ENCODE measurements at places on chromosomes 7 and 10.

DNA sequence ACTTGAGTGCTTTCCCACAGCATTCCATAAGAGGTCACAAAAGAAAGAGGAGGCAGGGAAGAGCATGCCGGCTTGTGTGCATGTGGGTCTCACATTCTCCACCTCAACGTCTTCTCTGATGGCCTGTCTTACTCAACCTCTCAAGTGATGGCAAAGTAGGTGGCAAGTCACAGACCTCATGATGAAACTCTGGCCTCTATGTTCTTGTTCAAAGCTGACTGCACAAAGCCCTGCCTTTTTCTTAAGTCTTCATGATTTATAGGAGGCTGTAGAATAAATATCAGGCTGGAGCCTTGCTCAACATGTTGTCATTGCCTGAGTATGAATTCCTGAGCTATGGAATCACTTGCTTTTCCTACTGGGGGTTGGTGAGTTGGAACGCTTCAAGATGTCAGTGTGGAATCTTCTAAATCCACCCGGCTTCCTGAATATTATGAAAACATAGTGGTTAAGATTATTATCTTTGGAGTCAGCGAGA, 213.6 kb upstream of the INHBA start:
- H3K36me3 ChIP-seq = no peaks in the 10 kb centered on the region
- DNase-seq = no peak
- H3K4me1 ChIP-seq = peaks cover 76% of the 10 kb centered on the region
- peak overlapping the region; percentile 97 for H3K27ac ChIP-seq

DNA sequence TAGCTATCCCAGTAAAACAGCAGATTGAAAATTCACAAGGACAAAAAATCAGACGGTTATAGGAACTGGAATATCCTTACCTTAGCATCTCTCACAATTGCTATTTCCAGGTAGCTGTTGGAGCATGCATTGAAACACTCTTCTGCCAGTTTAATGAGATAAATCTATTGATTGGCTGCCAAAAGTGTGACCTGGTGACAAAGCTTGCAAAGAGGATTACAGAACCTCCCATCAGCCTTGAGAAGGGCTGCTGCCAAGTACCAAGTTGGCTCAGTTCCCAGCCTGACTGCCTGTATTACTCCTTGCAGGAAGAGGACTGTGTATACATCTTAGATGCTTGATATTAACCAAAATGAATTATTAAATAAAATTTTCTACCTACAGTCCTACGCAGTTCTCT, 5.1 kb downstream of the PRLHR start:
- DNase-seq = no peak
- H3K4me3 ChIP-seq = no peak overlapping the region
- no peaks in the 10 kb centered on the region for H3K36me3 ChIP-seq
- H3K4me1 ChIP-seq = peaks cover 3% of the 10 kb centered on the region

GRCh38 chr7:137484326-137484725, 140.8 kb upstream of the PTN start:
- H3K27ac ChIP-seq = no peak overlapping the region
- H3K27me3 ChIP-seq = no peaks in the 10 kb centered on the region
- DNase-seq = no peak
- no peak overlapping the region for H3K4me3 ChIP-seq

DNA sequence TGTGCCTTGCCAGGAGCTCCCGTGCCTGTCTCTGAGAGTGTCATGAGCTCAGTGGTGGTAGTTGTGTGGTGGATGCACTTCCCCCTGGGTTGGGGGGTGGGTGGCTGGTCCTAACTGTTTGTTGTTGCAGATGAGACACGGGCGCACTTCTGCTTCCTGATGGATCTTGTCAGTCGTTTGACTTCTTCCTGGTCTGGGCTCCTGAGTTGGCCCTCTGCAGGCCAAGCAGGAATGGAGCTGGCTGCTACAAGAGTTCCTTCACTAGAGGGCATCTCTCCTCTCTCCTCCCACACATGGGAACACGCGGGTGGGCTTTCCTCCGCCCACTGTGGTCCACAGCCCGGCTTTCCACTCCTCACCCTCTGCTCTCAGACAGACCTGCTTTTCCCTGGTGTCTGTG, 82.0 kb downstream of the BMS1 start:
- H3K36me3 ChIP-seq = no peaks in the 10 kb centered on the region
- peaks cover 45% of the 10 kb centered on the region for H3K27me3 ChIP-seq
- no peak overlapping the region for H3K27ac ChIP-seq
- H3K4me1 ChIP-seq = peaks cover 3% of the 10 kb centered on the region

DNA sequence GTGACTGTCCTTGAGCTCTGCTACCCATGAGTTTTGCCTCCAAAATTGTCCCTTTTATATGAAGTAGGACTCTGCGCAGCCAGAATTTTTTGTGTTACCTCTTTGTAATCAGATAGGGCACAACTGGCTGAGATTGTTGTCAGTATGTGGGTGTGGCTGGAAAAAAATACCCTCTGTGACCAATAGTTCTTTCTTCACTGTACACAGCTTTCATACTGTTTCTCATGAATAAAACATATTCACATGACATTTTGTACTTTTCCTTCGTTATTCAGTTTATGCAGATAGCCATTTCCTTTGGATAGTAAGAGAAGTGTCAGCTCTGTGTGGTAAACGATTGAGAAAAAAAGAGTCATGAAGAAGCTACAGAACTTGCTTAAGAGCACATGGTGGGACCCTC, 49.6 kb upstream of the WNT8B start:
- DNase-seq = no peak
- H3K27ac ChIP-seq = no peak overlapping the region
- peaks cover 12% of the 10 kb centered on the region for H3K27me3 ChIP-seq
- no peak overlapping the region for H3K4me3 ChIP-seq
- H3K36me3 ChIP-seq = no peaks in the 10 kb centered on the region

DNA sequence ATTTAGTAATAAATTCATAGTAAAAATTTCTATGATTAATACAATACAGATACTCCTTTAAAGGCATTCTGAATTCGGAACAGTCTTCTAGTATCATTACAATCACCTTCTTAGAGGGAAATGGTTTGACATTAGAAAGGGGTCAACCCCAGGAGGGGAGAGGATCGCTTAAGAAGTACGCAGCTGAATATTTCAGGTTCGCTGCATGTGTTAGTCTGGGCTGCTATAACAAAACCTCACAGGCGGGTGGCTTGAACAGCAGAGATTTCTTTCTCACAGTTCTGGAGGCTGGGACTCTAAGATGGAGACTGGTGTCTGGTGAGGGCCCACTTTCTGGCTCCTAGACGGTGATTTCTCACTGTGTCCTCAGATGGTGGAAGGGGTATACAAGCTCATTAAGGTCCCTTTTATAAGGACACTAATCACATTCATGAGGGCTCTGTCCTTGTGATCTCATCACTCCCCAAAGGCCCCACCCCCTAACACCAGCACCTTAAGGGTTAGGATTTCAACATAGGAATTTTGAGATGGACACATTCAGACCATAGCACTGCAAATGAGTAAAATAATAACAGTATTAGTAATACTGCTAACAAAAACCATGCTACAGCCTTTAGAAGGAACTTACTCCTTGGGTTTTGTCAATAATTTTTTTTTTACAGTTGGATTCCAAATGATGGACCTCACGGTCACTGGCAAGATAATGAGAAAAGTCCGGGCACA, 34.0 kb downstream of the GNA12 start:
- no peaks in the 10 kb centered on the region for H3K27me3 ChIP-seq
- DNase-seq = no peak
- H3K36me3 ChIP-seq = peaks cover 9% of the 10 kb centered on the region
- H3K4me1 ChIP-seq = peaks cover 70% of the 10 kb centered on the region
- H3K27ac ChIP-seq = peak overlapping the region; percentile 44

- H3K36me3 ChIP-seq = peaks cover 13% of the 10 kb centered on the region
- DNase-seq = no peak
Observed at GRCh38 chr7:55065079-55065478, 46.3 kb downstream of the EGFR start.

- H3K4me1 ChIP-seq = peaks cover 37% of the 10 kb centered on the region
- no peak overlapping the region for H3K27ac ChIP-seq
- no peak for DNase-seq
- no peak overlapping the region for H3K4me3 ChIP-seq
Observed at GRCh38 chr7:47596502-47597202, 14.7 kb upstream of the TNS3 start.

GRCh38 chr10:92972066-92972870, 88.3 kb upstream of the CYP26C1 start:
- peak overlapping the region; percentile 23 for H3K4me3 ChIP-seq
- DNase-seq = no peak
- no peaks in the 10 kb centered on the region for H3K36me3 ChIP-seq
- H3K4me1 ChIP-seq = peaks cover 15% of the 10 kb centered on the region

- no peaks in the 10 kb centered on the region for H3K36me3 ChIP-seq
- no peak overlapping the region for H3K4me3 ChIP-seq
- H3K27ac ChIP-seq = no peak overlapping the region
- peaks cover 59% of the 10 kb centered on the region for H3K27me3 ChIP-seq
- H3K4me1 ChIP-seq = no peaks in the 10 kb centered on the region
Observed at GRCh38 chr7:30970594-30971094, 6.9 kb downstream of the GHRHR start.

DNA sequence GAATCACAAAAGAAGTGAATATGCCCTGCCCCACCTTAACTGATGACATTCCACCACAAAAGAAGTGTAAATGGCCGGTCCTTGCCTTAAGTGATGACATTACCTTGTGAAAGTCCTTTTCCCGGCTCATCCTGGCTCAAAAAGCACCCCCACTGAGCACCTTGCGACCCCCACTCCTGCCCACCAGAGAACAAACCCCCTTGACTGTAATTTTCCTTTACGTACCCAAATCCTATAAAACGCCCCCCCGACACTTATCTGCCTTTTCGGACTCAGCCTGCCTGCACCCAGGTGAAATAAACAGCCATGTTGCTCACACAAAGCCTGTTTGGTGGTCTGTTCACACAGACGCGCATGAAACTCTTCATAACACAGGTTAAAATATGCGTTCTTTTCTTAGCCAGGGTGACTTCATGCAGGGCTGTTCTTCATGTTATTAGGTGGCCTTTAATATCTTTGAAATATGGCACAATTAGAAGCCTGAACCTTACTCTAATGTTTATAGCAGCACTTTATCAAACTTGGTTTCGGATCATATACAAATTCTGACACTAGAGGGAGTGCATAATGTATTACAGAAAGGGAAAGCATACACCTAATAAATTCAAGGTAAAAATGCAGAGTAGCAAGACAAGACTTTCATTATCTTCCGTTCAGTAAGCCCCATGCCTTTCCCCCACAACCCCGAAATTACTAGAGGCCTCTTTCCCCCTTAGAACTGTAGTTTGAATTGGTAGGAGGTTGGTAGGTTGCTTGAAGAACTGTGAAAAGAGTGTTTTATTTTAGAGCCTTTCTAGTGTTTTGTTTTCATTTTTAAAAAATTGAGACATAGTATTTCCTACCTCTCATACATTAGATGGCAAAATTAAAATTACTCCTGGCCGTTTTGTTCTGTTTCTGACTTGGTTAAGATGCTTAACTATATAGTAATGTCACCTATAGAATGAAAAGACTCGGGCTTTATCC, 117.9 kb downstream of the NPY start:
- H3K4me3 ChIP-seq = peak overlapping the region; percentile 54
- peaks cover 33% of the 10 kb centered on the region for H3K27me3 ChIP-seq
- H3K4me1 ChIP-seq = peaks cover 2% of the 10 kb centered on the region
- H3K36me3 ChIP-seq = no peaks in the 10 kb centered on the region
- no peak overlapping the region for H3K27ac ChIP-seq

GRCh38 chr7:102892631-102893278, 20.0 kb upstream of the LRRC17 start:
- H3K4me3 ChIP-seq = no peak overlapping the region
- H3K4me1 ChIP-seq = peaks cover 76% of the 10 kb centered on the region
- no peak overlapping the region for H3K27ac ChIP-seq
- no peak for DNase-seq
- no peaks in the 10 kb centered on the region for H3K27me3 ChIP-seq

GRCh38 chr10:32972460-32972859, 14.4 kb upstream of the ITGB1 start:
- H3K4me1 ChIP-seq = peaks cover 2% of the 10 kb centered on the region
- no peak overlapping the region for H3K27ac ChIP-seq
- H3K36me3 ChIP-seq = no peaks in the 10 kb centered on the region
- H3K27me3 ChIP-seq = no peaks in the 10 kb centered on the region
- no peak for DNase-seq

DNA sequence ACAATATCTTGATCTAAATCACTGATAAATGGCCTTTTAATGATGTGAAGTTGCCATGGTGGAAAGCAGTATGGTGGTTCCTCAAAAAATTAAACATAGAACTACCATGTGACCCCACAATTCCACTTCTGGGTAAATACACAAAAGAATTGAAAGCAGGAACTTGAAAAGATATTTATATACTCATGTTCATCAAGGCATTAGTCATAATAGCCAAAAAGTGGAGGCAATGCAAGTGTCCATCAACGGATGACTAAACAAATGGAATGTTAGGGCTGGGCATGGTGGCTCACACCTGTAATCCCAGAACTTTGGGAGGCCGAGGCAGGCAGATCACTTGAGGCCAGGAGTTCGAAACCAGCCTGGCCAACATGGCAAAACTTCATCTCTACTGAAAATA, 2.0 kb upstream of the DNAJC12 start:
- DNase-seq = no peak
- H3K27me3 ChIP-seq = no peaks in the 10 kb centered on the region
- H3K4me3 ChIP-seq = no peak overlapping the region
- H3K27ac ChIP-seq = no peak overlapping the region
- H3K4me1 ChIP-seq = peaks cover 18% of the 10 kb centered on the region

DNA sequence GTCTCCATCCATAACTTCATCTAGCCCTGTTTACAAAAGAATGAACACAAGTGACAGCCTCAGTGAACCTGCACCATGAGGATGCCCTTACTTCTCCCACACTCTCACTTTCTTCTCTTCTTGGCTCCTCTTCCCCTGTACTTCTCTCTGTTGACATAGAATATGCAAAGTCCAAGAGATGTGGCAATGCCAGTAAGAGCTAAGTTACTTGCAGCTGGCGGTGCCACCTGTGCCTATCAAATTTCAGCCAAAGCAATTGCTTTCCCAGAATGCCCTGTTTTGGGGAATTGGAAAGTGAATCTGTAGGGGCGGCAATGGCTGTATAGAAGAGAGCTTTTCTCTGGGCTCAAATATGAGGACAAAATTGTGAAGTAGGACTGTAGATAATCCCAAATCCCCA, 557.8 kb downstream of the AUTS2 start:
- peaks cover 6% of the 10 kb centered on the region for H3K4me1 ChIP-seq
- H3K27ac ChIP-seq = no peak overlapping the region
- H3K4me3 ChIP-seq = no peak overlapping the region
- H3K27me3 ChIP-seq = no peaks in the 10 kb centered on the region
- peaks cover 11% of the 10 kb centered on the region for H3K36me3 ChIP-seq

DNA sequence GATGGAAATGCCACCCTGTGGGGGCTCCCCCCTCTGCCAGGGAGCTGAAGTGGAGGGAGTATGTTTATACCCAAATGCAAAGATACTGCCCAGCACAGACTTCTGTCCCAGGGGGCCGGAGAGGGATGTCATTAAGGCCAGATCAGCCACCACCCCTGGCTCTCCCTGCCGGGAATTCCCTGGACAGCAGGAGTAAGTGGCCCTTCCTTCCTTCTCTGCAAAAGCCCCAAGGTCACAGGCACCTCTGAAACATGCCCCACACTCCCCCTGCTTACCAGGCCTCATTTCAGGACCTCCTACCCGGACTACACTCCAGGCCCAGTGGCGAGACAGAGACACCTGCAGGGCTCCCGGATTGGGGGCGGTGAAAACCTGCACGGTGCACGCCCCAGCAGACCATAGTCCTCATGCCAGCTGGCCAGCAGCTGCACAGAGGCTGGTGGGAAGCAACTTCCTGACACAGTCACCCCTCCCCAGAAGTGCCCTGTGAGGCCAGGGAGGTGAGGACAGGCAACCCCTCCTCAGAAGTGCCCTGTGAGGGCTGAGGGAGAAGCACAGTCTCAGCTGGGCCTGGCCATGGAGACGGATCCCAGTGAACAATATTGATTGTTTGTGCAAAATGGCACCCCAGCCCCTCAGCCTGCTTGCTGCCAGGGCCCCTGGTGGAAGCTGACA, 33.0 kb upstream of the RET start:
- peaks cover 24% of the 10 kb centered on the region for H3K4me1 ChIP-seq
- no peaks in the 10 kb centered on the region for H3K36me3 ChIP-seq
- no peak for DNase-seq
- H3K4me3 ChIP-seq = peak overlapping the region; percentile 14
- peak overlapping the region; percentile 53 for H3K27ac ChIP-seq

Data from osteocyte (in vitro differentiated cells).